ENCODE measurements at places on chromosomes 12 and 14.

DNA sequence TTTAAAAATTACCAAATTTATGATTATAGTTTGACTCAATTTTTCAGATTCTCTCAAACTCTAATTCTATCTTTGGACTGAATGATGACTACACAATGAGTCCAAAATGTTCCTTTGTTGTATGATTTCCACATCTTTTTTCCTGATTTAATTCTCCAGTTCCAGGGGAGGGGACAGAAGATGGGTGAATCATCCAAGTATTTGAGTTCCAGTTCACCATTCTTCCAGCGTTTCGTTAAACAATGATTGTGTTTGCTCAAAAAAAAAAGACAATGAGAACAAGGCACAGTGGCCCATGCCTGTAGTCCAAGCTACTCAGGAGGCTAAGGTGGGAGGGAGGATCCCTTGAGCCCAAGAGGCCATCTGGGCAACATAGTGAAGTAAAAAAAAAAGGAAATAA lies 23.8 kb downstream of the BAZ1A start:
- DNase-seq = no peak

- no peak for DNase-seq
These were observed 3.2 kb upstream of the C14orf180 start for GRCh38 chr14:104576232-104576969.

- DNase-seq = peak; percentile 32
These were observed 2.9 kb upstream of the PPFIBP1 start for GRCh38 chr12:27521066-27521465.

- no peak for DNase-seq
These were observed 3.8 kb downstream of the SRSF9 start for GRCh38 chr12:120465756-120466155.

DNA sequence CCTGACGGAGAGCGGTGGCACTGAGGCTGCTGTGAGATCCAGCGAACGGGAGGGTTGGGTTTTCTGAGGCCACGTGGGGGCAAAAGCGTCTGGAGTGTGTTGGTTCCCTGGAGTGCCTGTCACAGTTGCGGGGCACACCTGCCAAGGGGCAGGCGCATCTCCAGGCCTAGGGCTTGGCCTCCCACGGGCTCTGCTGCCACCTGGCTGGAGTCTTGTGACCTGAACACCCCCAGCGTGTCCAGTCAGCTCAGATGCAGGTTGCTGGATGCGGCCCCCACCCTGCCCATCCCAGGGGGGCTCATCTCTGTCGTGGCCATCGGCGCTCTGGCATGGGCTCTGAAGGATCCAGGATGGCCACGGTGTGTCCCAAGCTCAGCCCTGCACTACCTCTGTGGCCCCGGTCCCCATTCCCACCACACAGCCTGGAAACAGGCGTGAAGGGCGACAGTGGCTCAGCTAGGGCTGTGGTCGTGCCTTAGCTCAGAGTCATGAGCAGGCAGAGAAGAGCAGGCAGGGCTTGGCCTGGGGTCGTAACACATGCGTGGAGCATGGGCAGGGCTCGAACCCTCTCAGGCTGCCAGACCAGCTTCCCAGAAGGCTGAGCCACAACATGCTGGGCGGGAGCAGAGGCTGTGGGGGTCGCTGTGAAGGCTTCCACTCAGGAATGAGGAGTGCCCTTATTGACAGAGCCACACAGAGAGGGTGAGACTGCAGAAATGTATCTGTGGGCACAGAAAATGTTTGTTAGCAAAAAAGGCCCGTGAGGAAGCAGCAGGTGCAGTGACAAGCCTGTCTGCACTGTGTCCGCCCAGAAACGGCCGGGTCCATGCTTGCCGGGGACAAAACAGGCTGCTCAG lies 23.5 kb upstream of the CRIP2 start:
- no peak for DNase-seq

- no peak for DNase-seq
These were observed 6.8 kb downstream of the KRT71 start for GRCh38 chr12:52546126-52546525.

All from HTR-8/SVneo (cell line).